Fibroblast of pulmonary artery (primary cell): ENCODE measurements at places on chromosomes 7 and 10.

GRCh38 chr7:76050545-76050944 is 2.6 kb downstream of the MDH2 start:
- no peak for DNase-seq

DNA sequence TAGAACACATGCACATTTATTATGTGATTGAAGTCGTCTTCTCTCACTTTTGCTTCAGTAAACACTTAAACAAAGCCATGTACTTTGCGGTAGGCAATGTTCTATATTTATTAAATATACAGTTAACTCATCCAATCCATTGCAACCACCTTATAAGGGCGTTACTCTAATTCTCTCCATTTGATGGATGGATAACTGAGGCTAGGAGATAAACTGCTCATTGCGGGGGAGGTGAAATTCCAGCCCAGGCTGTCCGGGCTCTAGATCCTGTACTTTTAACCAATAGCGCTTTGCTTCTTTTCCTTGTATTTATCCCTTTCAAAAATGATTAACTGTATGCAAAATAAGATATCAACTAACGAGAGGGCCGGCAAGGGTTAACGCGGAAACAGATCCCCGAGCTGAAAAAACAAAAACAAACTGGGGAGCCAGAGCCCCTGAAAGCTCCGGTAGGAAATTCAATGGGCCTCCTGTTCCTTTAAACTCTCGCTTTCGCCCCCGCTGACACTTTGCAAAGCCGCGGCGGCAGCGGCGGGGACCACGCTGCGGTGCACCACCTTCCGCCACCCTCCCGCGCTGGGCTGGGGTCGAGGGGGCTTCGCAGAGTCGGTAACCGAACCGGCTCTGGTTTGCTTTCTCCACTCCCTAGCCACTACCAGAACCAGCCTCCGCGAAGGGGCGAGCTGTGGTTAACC is 1.0 kb upstream of the PLXDC2 start:
- no peak for DNase-seq

GRCh38 chr7:93142127-93142526 is 6.1 kb downstream of the SAMD9L start:
- DNase-seq: peak; percentile 16

- no peak for DNase-seq
Observed at GRCh38 chr10:89836840-89837164, 135.4 kb downstream of the KIF20B start.

DNA sequence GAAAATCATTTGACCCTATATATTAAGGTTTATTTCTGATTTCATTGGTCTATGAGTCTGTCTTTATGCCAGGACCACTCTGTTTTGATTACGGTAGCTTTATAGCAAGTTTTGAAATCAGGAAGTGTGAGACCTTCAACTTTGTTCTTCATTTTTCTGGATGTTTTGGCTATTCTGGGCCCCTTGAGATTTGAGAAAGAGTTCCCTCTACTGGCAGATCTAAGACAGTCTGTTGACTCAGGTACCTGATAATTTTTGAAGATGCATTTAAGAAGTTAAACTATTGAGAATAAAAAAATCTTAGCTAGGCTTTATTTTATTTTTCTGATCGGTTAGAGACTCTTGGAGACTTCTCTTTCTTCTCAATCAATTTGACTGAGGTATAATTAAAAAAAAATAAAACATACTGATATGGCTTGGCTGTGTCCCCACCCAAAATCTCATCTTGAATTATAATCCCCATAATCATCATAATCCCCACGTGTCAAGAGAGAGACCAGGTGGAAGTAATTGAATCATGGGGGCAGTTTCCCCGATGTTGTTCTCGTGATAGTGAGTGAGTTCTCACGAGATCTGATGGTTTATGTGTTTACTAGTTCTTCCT is 209.2 kb downstream of the SNX10 start:
- DNase-seq: peak; percentile 54

DNA sequence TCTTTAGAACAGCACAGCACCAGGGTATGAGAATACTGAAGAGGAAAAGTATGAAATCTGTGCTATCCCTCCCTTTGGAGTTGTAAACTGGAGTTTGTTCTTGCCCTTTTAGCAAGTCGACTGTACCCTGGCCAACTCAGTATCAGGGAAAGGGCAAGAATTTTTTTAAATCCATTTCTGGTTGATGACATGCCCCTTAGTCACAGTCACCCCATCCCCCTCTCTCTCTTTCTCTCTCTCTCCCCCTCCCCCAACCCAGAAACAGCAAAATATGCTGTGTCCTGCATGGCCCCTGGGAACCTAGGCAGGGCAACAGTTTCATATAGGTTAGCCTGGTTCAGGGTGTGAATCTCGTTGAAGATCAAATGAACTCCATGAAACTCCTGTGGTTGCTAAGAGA is 177.7 kb upstream of the ADO start:
- peak; percentile 22 for DNase-seq
